Left lung (tissue), 14 donors: ENCODE measurements at places on chromosomes 7 and 10.
A peak's percentile ranks its signal among the peaks of the same experiment; 100 is the strongest.

DNA sequence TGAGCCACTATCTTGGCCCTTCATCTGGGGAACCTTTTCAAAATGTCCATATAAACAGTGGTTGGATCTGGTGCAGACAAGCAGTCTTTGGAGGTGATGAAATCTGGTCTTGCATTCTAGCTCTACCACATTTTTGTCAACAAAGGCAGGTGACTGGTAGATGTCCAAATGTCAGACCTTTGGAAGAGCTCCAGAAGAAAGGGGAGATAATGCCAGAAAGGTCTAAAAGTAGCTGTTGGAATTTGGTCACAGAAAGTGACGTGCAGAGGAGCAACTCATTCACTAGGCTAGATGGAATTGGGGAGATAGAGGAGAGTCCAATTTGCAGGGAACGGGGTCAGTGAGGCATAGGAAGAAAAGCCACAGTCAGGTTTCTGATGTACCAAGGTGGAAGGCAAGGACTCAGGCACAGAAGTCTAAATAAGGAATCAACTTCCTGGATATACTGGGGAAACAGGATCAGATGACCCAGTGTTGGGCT is 36.4 kb upstream of the WAC start:
- no peak for DNase-seq

GRCh38 chr7:55246171-55246570 is 119.0 kb upstream of the LANCL2 start:
- no peak for DNase-seq

DNA sequence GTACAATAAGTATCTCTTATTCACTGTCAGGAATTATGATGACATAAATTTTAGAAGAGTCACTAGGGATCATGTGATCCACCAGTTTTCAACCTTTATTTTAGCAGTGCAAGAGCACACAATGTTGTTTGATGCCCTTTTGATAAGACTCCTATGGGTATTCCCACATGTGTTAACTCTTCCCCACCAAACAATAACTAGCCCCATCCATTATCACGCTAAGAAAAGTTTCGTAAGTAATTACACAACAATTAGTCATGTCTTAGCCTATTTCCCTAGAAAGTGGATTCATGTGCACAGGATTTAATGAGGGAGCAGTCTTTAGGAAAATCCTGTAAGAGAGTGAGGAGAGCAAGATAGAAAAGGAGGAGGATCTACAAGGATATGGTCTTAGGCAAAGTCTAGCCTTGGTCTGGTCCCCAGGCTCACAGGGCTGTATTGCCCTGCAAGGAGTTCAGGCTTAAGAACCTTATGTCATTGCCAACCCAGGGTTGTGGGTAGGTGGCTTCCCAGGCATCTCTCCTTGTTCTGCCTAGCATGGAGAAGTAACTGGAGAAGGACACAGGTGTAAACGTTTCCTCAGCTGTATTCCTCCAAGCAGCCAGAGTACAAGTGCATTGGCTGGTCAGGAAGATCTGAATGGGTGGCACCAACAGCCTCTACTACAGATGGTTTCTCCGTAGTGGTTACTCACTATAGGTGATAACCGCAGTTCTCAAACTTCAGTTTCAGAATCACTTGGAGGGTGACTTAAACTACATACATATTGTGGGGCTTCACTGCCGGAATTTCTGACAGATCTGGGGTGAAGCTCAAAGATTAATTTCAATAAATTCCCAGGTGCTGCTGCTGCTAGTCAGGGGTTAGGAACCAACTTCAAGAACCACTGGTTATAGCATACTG is 574.5 kb downstream of the SUGCT start:
- no peak for DNase-seq

DNA sequence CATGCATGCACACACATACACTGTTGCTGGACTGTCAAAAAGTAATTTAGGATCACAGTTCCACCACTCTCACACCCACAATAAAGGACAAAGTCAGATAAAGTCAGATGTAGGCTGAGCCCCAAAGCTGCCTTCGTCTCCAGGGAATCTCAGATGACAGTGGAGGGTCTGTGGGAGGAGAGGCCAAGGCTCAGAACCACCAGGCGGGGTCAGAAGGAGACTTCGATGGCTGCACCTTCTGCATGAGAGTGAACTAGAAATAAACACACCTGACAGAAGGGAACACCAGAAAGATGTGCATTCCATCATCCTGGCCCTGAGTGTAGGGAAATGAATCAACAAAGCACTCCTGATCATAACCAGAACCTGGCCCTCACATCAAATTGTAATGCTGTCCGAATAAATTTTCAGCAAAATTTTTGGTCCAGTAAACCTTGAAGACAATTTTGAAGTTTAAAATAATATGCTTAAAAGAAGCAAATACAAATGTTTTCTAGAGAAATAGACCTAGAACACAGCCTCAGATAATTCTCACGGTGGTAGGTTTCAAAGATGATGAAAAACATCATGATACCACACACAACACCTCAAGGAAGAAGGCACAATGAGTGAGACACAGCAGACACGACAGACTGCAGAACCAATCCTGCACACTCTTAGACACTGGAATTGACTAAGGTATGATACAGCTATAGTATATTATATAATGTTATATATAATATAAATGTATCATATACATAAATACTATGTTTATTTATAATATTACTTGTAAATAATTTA is 269.8 kb upstream of the KLF6 start:
- no peak for DNase-seq

DNA sequence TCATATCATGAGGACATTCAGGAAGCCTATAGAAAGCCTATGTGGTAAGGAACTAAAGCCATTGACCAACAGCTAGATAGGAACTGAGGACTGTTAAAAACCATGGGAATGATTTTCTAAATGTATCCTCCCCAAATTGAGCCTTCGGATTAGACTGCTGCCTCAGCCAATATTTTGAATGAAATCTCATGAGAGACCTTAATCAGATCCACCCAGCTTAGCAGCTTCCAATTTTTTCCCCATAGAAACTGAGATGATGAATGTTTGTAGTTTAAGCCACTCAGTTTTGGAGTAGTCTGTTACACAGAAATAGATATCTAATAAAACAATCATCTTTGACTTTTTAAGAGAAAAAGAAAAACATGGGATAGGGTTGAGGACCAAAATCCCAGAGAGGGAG is 292.0 kb downstream of the HPSE2 start:
- DNase-seq, result no peak

DNA sequence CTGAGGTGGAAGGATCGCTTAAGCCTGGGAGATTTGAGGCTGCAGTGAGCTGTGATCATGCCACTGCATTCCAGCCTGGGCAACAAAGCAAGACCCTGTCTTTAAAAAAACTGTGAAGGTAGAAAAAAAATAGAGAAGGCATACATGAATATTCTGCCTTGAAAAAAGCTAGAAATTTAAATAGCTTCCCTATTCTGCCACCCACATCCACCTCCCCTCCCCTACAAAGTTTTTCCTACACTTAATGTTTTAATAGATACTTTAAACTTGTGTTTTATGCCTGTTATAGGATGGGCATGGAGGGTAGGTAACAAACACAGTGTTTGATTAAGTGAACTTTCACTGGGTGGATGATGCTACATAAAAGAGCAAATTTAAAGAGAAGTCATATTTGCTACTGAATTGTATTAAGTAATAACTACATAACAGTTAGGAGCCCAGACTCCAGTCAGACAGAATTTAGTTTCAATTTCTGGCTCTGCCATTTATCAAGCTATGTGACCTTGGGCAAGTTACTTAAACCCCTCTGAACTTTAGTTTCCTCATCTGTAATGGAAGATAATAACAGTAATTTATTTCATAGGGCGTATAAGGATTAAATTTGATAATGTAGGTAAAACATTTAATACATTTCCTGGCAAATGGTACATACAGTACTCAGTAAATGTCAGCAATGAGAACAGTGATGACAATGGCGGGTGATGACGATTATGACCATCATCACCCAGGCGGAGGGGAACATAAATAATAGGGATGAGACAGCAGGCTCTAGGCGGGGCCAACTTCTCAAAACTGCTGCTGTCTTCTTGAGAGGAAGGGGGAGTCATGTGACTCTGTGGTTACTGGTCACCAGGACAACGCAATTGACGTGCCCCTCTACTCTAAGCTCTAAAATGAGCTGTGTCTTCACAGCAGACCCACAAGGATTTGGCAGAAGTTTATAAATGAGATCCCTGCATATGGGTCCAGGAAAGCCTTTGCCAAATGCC is 15.8 kb downstream of the DNMBP start:
- no peak for DNase-seq

- DNase-seq, result peak; percentile 59
These were observed 5.1 kb upstream of the WNT16 start for GRCh38 chr7:121323515-121324302.

DNA sequence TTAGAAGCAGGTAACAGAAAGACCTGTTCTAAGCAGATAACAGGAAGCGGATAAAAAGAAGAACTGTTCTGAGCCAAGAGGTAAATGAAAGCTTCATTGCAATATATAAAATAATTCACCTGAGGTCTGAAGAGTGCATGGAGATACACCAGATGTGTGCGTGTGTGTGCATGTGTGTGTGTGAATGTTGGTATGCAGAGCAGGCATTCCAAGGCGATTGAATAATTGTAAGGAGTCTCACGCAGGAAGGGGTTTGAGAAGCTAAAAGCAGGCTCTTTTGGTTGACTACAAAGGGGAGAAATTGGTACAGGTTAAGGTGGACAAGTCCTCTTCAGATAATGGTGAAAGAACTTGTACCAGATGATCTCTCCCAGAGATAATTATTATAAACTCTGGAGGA is 450.6 kb downstream of the DNAJB9 start:
- no peak for DNase-seq

DNA sequence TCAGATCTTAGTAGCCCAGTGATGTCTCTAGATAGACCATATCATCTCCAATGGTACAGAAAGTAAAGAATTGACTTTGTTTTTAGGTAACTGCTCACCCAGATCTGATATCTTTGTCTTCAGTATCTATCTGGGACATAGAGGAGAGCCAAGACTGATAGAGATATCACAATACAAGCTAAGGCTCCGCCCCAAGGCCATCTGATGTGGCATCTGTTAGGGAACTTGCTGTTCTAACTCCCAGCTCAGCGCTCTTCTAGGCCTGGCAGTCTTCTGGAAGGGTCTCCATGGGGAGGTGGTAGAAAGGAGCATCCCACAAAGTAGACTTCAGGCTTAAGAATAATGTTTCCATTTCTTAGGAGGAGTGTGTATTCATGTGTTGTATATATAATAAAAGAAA is 88.4 kb upstream of the SAMD8 start:
- no peak for DNase-seq

DNA sequence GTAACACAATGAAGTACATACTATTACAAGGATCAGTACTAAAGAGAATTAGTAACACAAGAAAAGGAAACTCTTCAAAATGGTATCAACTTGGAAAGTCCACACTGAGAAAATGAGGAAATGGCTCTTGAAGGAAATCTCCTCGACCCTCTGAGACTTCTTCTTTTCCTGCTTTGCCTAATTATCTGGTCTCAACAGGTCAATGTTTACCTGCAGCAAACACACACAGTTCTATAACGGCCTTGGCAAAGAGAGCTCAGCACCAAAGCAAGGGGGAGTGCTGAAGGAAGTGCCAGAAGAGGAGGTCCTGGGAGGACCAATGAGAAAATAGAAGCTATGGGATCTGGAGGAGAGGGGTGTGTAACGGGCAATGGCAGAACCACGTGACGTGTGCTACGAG is 21.9 kb downstream of the CHCHD3 start:
- DNase-seq, result no peak

DNA sequence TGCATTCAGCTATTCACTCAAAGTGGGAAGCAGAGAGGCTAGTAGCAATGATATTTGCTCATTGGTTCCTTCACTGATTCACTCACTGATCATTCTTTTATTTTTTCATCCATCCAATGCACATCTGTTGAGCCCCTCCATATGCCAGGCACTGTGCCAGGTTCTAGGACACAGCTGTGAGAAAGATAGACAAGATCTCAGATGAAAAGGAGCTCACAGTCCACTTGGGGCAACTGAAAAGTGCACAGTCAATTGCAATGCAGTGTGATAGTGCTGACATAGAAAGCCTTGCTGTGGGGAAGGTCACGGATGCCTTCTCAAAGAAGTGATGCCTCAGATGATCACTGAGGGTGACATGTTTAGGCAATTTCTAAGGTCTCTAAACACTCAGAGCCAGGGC is 262.3 kb downstream of the PTEN start:
- no peak for DNase-seq

DNA sequence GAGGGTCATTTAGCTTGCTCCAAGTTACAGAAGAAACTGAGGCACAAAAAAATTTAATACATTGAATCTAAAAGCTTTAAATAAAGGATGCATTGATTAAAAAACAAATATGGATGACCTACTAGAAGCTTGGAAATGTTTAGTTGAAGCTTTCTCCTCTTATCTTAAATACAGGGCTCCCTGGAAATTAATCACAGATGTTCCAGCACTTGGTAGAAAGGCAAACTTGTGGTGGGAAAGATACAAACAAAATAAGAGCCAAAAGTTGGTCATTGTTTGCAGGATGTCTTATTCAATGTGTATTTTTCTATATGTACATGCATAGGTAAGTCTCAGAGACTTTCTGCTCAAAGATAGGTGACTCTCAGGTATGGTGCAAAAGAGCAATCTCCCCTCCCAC is 40.7 kb upstream of the LYZL1 start:
- no peak for DNase-seq

DNA sequence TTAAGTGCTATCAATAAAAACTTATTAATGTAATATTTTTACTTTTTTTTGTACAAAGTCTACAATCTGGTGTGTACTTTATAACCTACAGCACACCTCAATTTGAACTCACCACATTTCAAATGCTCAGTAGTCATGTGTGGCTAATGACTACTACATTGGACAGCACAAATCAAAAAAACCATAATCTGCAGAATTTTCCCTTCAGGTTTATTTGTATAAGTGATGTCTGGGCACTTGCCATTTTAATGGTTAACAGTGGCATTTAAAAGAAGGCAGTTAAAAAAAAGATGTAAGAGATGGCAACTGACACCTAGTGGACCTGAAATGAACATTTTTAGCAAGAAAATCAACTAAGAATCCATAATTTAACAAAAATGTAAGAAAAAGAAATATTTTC is 124.6 kb upstream of the NRBF2 start:
- no peak for DNase-seq

- DNase-seq, result no peak
These were observed 113.2 kb downstream of the GRID1 start for GRCh38 chr10:86253091-86254072.

DNA sequence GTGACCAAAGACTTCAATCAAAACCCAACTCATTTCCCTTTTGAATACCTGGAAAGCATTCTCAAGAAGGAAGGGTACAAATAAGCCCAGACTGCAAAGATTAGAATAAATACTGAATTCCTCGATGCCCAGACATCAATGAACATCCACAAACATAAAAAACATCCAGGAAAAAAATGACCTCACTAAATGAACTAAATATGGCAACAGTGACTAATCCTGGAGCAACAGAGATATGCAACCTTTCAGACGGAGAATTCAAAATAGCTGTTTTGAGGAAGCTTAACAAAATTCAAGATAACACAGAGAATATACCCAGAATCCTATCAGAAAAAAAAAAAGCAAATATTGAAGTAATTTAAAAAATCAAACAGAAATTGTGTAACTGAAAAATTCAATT is 43.2 kb downstream of the PCLO start:
- DNase-seq, result no peak

- DNase-seq, result no peak
These were observed 81.4 kb upstream of the PODXL start for GRCh38 chr7:131637859-131638258.

GRCh38 chr7:28850699-28851098 is 107.4 kb downstream of the TRIL start:
- DNase-seq, result no peak

- no peak for DNase-seq
These were observed 27.2 kb downstream of the CDH23 start for GRCh38 chr10:71423901-71424300.
